ENCODE measurements at places on chromosomes 5 and 9.

GRCh38 chr9:1709347-1709746 is 305.8 kb upstream of the SMARCA2 start:
- no peak for DNase-seq

GRCh38 chr5:149416987-149417710 is 38.1 kb upstream of the IL17B start:
- no peak for DNase-seq

- no peak for DNase-seq
Observed at GRCh38 chr5:74516211-74516636, 124.3 kb downstream of the ENC1 start.

GRCh38 chr9:4805191-4805918 is 12.6 kb downstream of the RCL1 start:
- DNase-seq = no peak

GRCh38 chr5:151926188-151926587 is 1.5 kb upstream of the GLRA1 start:
- no peak for DNase-seq

- DNase-seq = no peak
Observed at GRCh38 chr5:66477596-66477995, 118.6 kb upstream of the MAST4 start.

GRCh38 chr9:131977109-131977838 is 102.4 kb downstream of the MED27 start:
- no peak for DNase-seq
